ENCODE measurements at places on chromosomes 2 and 18. TPM values are rescaled to one million over a fixed set of nuclear protein-coding genes. Genes with fewer than 3 reads are reported as not detected.

Gene SERPINB4
- not detected for total RNA-seq

Gene CYS1
- total RNA-seq: 0.25 TPM

Gene TGOLN2
- 119 TPM for total RNA-seq

Gene CPO
- not detected for total RNA-seq

Gene BOLL
- total RNA-seq: not detected

Gene B3GNT7
- total RNA-seq: 1.2 TPM
